ENCODE measurements at places on chromosomes 2 and 18.
A peak's percentile ranks its signal among the peaks of the same experiment; 100 is the strongest.

DNA sequence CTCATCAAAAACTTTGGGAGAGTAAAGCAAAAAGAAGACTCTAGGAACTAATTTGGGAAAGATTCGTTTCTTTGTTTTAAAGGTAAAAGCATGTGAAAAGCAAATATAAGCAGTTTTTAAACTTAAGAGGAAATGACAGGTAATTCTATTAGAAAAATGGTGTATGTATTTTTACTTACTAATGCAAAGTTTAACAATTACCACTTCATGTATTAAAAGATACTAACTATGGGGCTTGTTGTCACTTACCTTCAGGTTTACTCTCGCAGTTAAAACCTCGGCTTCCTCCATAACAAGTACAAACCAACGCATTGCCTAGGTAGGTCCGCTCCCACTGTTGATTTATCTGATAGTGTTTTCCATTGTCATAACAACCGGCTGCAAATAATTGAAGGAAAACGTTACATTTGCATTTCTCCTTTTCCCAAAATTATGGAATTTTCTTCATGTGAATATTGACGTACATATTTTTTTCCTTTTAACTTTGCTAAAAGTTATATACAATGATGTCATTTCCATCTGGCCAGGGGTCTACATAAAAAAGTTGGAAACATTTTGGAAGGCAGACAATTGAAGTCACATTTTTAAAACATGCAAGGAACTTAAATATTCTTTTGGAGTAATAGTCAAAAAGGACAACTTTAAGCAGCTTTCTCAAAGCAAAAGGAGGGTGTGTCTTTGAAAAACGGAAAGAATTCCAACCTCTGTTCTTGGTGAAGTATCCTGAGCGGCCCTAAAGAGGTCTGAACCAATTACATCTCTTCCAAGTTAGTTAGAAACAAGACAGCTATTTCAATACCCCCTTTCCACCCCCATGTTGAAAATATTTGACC is 1.2 kb downstream of the FN1 start:
- no peak for DNase-seq

GRCh38 chr2:42809131-42809818 is 16.9 kb upstream of the HAAO start:
- peak; percentile 44 for DNase-seq

DNA sequence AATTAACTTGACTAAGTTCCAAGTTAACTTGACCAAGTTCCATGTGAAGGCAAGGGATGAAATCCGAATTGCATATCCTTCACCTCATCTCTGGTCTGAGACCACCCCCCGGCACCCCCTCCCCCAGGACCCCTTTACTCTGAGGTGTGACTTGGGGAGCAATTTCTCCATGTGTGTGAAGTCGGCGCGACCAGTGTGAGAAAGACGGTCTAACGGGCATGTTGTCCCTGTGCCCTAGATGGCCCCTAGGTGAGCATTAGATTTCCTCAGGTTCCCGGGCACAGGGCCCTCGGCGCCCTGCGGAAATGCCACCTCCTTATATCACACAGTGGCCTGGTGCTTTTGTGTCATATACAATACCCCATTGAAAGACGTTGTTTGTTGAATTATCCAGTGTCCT is 137.1 kb downstream of the CTIF start:
- DNase-seq, result no peak

- peak; percentile 65 for DNase-seq
Measured at GRCh38 chr2:120669121-120669952, 66.3 kb upstream of the GLI2 start.

DNA sequence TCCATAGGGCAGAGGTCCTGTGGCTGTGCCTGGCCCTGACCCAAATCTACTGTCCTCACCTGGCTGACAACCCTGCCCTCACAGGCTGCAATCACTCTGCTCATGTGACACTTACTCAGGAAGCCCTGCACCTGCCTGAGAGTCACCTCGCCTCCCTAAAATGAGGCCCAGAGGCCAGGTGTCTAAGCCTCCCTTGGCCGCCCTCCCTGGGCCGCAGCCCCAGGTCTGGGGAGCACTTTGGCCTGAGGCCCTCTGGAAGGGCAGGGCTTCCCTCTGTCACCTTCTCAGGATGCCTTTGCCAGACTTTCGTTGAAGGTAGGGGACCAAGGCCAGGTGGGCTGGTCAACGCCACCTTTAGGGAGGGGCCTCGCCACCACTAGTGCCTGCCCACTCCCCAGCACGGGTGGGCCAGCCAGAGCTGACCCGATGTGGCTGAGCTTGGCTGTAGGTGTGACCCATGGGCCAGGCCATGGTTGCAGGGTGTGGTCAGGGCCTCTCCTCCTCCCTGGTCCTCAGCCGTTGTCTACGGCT is 6.1 kb upstream of the GPC1 start:
- no peak for DNase-seq

DNA sequence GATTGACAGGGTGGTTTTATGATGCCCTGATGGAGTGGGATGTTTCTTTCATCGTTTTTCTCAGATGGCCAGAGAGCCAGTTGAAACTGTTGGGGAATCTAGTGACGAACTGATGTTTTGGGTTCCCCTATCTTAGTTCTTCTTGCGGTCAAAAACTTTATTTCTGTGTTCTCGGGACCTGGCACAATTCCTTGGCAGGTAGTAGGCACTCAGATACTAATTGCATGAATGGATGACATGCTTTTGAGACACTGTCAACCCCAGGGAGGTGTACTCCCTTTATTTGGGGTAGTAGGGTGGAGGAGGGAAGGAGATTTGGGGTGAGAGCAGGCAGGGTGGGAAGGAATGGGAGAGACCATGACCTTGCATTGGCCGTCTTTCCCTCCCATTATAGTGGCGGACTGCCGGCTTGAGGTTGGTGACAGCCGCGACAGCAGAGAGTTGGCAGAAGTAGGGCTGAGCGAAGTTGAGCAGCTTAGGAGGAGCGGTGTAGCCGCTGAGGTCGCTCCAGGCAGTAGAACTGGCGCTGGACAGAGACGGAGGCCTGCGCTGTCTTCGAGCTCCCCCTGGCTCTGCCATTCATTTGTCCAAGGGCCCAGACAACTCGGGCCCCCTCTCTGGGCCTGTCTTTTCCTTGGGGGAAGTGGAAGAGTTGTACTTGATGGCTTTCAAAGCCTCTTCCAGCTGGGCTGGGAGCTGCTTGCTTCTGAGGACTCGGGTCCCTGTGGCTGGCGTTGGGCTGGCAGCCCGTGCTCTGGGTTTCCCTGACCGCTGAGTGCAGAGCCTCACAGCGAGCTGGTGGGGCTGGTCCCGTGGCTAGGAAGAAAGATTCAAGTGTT is 2.6 kb downstream of the TET3 start:
- DNase-seq, result peak; percentile 33

DNA sequence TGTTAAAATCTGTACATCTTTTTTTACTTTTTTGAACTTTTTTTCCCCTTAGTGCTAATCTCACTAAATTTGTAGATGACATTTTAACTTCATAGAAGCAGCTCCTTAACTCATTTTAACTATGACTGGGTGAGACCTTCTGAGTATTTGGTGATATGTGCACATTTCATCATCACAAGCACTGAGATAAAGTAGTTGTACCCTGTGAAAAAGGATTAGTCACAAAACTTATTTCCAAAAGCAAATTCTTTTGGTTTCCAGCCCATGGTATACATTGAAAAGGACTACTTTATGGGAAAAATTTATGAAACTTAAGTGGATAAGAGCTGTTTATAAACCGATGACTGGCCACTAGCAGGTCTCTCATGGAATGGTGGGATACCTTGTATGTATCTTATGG is 581.5 kb downstream of the PLCL1 start:
- no peak for DNase-seq

- peak; percentile 85 for DNase-seq
Measured at GRCh38 chr2:12714391-12715221, 2.1 kb upstream of the TRIB2 start.

DNA sequence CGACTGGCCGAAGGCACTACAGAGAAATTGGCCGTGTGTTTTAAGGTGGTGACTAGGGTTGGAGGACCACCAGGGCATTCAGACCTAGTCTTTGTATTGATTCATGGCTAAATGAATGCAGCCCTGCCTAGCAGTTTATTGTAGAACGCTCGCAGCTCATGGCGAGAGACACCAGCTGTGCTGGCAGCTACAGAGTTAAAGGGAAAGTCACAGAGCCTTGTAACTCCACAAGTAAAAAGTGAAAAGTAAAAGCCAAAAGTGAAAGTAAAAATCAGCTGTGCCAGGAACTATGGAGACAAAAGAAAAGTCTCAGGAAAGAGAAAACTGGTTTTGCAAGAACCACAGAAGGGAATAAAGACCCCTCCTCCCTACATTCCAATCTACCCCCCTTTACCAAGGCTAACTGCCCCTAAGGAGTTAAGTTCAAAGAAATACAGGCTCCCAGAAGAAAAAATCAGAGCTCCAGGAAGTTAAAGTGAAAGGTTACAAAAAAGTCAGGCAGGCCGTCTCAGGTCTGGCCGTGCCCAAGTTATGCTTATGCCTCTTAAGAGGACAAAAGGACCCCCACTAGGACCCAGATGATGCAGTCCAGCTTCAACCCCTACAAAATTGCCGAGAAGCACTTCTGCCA is 46.4 kb upstream of the SELENOI start:
- DNase-seq, result peak; percentile 77

DNA sequence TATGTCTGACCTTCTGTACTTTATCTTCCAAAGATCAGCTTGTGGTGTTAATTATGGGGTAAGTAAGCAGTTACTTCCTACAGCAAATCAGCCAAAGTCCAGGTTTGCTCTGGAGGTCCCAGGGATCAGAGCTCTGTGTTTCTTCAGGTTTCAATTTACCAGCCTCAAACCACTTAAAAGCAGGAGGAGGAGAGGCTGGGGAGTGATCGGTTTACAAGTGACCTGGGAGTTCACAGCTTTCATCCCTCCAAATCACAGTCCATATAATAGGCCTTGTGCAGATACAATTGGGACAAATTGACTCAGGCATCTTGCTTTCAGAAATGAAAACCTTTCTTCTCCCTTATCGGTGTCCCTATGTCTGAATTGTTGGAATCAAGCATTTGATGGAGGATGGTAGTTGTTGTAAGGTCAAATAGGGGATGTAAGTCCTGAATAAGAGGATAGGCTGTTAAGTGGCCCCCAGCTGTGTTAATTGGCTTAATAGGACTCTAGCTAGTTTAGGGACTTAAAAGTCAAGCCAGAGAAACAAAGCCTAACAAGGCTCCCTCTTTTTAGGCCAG is 188.0 kb upstream of the NT5C1B start:
- DNase-seq, result no peak

DNA sequence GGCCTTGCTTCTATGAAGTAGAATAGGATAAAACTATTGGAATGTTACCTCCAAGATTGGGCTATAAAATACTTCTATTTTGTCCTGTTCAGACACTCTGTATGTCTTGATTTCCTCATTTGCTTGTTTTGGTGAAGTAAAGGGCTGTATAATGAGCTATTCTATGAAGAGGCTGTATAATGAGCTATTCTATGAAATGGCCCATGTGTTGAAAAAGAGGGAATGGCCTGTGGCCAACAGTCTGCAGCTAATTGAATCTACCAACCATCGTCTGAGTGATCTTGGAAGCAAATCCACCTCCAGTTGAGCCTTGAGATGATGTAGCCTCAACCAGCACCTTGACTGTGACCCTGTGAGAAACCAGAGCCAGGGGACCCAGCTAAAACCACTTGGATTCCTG is 3.8 kb upstream of the SGPP2 start:
- no peak for DNase-seq

GRCh38 chr18:12291161-12291560 is 16.9 kb upstream of the TUBB6 start:
- DNase-seq, result no peak

DNA sequence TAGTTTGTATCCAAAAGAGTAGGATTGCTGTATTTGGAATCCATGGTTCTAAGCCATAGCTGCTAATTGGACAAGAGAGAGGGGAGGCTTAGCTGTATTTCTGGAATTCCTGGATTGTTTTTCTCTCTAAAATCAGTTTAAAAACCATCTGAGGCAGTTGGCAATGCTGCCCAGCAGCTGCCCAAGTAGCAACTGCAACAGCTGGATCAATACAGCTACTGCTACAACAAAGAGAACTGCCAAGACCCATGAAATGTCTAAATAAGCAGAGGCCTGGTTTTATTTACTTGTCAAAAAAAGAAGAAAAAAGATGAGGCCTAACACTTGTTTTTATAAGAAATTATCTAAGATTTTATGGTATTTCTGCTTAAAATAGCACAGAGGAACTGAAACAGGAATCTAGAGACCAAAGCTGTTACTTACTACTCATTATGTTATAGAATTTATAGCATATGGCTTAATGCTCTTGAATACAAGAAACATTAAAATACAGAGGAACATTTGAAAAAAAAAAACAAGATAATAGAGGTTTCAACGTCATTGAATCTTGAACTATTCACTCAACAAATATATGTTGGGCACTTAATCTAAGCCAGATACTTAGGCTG is 39.1 kb downstream of the TMEFF2 start:
- DNase-seq, result no peak

- no peak for DNase-seq
Measured at GRCh38 chr2:207771421-207771820, 1.7 kb upstream of the FZD5 start.

DNA sequence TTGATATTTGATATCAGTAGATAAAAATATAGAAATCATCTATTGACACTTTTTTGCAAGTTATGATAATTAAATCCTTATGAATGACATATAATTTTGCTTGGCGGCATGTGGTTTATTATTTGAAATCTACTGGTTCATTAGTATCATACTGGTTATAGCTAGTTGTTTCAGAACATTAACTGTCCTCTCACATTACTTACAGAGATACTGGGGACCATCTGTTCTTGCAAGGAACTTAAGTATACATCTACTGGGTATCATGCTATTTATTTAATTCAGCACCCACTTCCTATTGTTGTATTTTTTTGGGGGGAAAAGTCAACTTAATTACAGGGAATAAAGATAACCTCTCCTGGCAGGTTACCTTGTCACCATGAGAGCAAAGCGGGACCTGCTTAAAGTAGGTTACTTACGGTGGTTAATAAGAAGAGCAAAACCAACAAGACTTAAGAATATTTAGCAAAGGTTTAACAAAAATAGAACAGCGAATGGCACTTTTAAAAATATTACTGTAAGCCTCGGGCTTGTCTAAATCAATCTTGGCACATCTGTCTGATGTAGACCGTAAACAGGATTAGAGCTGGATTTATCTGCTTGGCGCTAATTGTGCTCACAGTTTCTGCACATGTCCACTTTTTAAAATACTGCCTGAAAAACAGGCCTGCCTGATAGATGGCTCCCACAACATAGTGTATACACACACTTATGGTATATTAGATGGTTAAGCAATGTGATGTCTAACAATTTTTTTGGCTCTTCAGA is 41.8 kb downstream of the CERKL start:
- no peak for DNase-seq

GRCh38 chr2:112805542-112805941 is 21.2 kb upstream of the IL1A start:
- DNase-seq, result no peak

GRCh38 chr18:55369346-55369745 is 218.6 kb downstream of the TCF4 start:
- DNase-seq, result no peak

- peak; percentile 79 for DNase-seq
Measured at GRCh38 chr2:200703127-200703925, 108.4 kb upstream of the BZW1 start.

DNA sequence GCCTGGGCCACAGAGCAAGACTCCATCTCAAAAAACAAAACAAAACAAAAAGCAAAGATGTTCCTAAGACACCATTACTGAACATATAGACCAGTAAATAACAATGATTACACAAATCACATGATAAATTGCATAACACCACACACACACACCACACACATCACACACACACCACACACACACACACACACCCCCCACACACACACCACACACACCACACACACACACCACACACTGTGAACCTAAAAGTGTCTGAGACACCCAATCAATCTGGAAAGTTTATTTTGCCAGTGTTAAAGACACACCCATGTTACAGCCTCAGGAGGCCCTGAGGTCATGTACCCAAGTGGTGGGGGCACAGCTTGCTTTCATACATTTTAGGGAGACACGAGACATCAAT is 62.6 kb upstream of the ASAP2 start:
- no peak for DNase-seq

GRCh38 chr2:101386599-101387150 is 628 bp downstream of the CREG2 start:
- DNase-seq, result no peak

Measured in renal cortical epithelial cell (primary cell).